Stimulated activated CD8-positive, alpha-beta memory T cell treated with anti-CD3 and anti-CD28 coated beads, Interleukin-4, amount 100 ng/mL, for 48 hours (primary cell): ENCODE measurements at places on chromosomes 1 and 21.

GRCh38 chr1:37629008-37629407, 5.7 kb downstream of the RSPO1 start:
- DNase-seq = no peak

GRCh38 chr1:167312871-167313270, 92.2 kb downstream of the POU2F1 start:
- DNase-seq = no peak

GRCh38 chr1:183724350-183725042, 71.4 kb upstream of the APOBEC4 start:
- no peak for DNase-seq

DNA sequence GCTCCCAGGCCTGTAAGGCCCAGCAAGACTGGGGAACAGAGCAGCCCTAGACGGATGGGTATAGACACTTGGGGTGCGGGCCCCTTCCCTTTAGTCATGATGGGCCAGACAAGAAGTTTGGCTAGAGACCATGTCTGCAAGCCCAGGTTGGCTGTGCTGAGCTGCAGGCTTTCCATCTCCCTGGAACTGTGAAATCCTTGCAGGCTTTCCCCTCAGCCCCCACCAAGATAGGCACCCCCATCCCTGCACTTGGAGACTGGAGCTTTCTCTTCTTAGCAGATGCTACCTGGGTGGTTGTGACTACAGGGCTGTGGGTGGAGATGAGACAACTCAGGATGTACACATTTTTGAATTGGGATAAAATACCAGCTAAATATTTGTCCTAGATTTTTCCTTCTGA, 110.3 kb downstream of the PTPRU start:
- no peak for DNase-seq

DNA sequence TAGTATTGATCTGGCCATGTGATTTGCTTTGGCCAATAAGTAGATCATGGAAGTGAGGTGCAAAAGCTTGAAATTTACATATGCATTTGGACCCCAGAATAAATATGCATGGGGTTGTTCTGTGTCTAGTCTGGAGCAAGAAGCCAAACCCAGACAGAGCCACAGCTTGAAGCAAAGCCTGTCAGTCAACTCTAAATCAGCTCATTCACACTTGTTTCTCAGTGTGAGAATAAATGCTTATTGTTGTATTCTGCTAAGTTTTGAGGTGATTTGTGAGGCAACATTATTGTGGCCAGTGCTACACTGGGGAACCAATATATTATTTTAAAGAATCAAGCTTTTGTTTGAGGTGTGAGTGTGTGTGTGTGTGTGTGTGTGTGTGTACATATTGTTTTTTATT, 12.2 kb upstream of the PGLYRP3 start:
- no peak for DNase-seq

GRCh38 chr1:246978281-246978680, 29.6 kb downstream of the ZNF695 start:
- DNase-seq = no peak

GRCh38 chr1:1329304-1330210, 1.5 kb upstream of the TAS1R3 start:
- no peak for DNase-seq

- no peak for DNase-seq
These were observed 1.2 kb upstream of the PADI2 start for GRCh38 chr1:17120481-17120877.

- DNase-seq = no peak
These were observed 36.4 kb downstream of the PDC start for GRCh38 chr1:186424539-186424938.

- DNase-seq = peak; percentile 11
These were observed 6.9 kb upstream of the SPOCD1 start for GRCh38 chr1:31822766-31823165.

- DNase-seq = no peak
These were observed 18.1 kb upstream of the TMEM81 start for GRCh38 chr1:205102404-205102803.

DNA sequence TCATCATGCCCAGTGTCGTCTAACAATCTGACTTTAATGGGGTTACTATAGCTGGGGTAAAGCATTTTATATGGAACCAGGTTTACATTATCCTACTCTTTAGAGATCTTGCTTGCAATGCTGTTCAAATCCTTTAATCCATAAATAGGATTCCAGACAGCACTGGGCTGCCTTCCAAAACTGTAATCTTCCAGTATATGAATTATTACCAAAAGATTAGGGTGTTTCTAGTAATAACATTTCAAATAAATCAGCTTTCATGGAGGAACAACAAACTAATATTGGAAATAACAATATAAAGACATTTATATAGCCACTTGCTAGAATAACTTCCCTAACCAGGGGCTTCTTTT, 88.6 kb upstream of the PLXNA2 start:
- no peak for DNase-seq

- no peak for DNase-seq
These were observed 645.6 kb upstream of the ADGRL2 start for GRCh38 chr1:81155131-81155530.

DNA sequence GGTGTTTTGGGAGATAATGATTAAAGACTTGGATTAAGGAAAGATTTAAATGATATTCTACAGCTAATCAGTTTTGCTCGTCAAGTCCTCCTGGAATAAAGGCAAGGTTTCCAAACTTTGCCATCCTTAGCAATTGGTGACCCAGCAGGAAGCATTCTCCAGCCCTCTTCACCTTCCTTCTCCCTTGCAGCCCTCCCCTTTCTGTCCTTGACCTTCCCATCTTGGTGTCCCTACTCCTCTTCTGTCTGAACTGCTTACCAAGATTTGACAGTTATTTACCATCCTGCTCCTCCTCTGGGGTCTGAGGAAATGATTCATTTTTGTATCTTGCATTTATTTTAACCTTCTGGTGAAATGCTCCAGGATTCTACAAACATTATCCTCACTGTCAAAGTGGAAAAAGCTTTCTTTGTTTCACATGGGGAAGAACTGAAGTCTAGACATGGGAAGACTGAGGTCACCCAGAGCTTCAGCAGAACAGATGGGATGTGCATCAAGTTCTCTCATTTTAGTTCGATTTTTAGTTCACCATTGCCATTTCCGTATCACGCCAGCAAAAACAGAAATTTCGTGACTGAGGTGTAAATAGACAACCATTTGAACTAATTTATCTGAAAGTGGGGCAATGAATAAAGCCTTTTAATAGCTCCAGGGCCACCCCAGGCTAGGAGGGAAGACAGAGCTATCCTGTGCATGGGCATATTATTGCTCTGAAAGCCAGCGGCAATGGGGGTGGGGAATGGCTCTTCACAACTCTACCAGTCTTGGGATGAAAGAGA, 504.4 kb upstream of the PLXNA2 start:
- no peak for DNase-seq

- no peak for DNase-seq
These were observed 98.5 kb upstream of the CD53 start for GRCh38 chr1:110774398-110774797.
